Endothelial cell (in vitro differentiated cells): ENCODE measurements at places on chromosomes 7 and 10. TPM values are rescaled to one million over a fixed set of nuclear protein-coding genes. Genes with fewer than 3 reads are reported as not detected.

- H3K4me3 ChIP-seq, result no peak overlapping the region
- no peak for DNase-seq
- no peaks in the 10 kb centered on the region for H3K36me3 ChIP-seq
- H3K4me1 ChIP-seq, result peaks cover 10% of the 10 kb centered on the region
Observed at GRCh38 chr10:35306852-35307251, 29.5 kb upstream of the CCNY start.

- DNase-seq, result no peak
- H3K4me3 ChIP-seq, result no peak overlapping the region
- H3K36me3 ChIP-seq, result no peaks in the 10 kb centered on the region
- no peak overlapping the region for H3K27ac ChIP-seq
- H3K4me1 ChIP-seq, result peaks cover 26% of the 10 kb centered on the region
- peaks cover 1% of the 10 kb centered on the region for H3K27me3 ChIP-seq
Observed at GRCh38 chr10:31075434-31075833, 43.8 kb upstream of the ZNF438 start.

ANKRD1 gene
- 0.82 TPM for total RNA-seq

TMEM184A gene
- total RNA-seq, result 0.21 TPM

DNA sequence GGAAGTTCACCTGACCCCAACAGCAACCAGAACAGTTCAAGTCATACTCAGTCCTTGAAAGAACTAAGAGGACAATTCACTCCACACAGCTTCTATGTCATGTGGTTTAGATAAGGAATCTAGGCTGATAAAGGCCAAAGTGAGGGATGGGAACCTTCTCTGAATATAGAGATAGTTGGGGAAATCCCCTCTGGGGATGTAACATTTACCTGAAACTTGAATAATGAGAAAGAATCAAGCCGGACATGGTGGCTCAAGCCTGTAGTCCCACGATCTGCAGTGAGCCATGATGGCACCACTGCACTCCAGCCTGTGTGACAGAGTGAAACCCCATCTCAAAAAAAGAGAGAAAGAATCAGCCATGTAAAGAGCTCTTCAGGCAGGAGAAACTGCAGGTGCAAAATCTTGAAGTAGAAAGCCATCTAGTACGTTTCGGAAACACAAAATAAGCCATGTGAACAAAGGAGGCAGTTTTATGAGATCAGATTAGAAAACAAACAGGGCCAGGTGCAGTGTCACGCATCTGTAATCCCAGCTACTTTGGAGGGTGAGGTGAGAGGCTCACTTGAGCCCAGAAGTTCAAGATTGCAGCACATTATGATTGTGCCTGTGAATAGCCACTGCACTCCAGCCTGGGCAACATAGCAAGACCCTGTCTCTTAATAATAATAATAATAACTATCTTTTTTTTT is 4.5 kb upstream of the DNMBP start:
- peaks cover 9% of the 10 kb centered on the region for H3K27me3 ChIP-seq
- H3K4me3 ChIP-seq, result no peak overlapping the region
- peaks cover 7% of the 10 kb centered on the region for H3K4me1 ChIP-seq
- no peak overlapping the region for H3K27ac ChIP-seq

NPSR1 gene
- total RNA-seq, result not detected

GRCh38 chr10:35449944-35450343 is 113.6 kb downstream of the CCNY start:
- H3K27me3 ChIP-seq, result peaks cover 23% of the 10 kb centered on the region
- DNase-seq, result no peak
- H3K4me1 ChIP-seq, result peaks cover 72% of the 10 kb centered on the region
- H3K36me3 ChIP-seq, result peaks cover 31% of the 10 kb centered on the region

DNA sequence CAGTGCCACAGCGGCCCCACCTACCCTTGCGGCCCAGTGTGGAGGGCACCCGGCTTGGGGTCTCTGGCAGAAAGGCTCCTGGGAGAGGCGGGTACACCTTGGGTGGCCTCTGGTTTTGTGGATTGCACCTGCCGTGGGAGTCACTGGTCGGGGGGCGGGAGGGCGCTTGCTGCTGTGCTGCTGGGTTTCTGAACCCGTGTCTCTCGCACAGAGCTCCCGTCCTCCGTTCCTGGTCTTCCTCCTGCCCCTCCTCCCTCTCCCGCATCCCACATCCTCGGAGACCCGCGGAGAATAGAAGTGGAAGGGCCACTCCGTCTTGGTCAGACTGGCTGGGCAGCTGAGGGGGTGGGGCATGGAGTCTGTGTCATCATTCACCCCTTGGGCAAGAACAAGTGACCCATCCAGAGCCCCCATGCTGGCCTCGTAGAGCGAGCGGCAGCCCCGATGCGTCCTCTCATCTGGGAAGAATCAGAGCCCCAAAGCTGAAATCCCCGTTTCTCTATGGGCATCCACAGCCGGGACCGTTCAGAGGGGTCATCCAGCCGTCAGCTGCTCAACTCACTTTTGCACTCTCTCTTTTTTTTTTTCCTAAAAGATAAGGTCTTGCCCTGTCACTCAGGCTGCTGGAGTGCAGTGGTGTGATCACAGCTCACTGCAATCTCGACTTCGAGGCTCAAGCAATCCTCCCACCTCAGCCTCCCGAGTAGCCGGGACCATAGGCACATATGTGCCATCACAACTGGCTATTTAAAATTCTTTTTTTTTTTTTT is 4.0 kb downstream of the MAFK start:
- peaks cover 2% of the 10 kb centered on the region for H3K4me1 ChIP-seq
- no peak overlapping the region for H3K27ac ChIP-seq
- H3K4me3 ChIP-seq, result no peak overlapping the region
- H3K36me3 ChIP-seq, result no peaks in the 10 kb centered on the region
